ENCODE measurements at places on chromosomes 5 and 9.

DNA sequence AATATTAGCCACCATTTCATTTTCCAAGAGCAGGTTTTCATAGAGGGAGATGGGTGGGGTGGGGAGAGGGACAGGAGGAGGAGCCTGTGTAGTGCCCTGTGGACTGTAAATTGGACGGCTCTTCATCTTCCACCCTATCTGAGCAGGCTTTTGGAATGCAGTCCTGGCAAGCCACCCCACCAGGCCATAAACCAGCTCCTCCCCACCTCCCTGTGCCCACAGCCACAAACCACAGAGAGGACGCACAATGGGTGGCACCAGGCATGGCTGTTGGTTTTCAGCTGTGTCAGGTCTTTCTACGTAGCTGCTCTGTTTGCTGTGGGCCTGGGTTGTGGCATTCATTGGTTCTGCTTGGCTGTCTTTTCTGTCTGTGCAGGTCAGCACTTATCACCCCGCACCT is 58.0 kb downstream of the PLAC8L1 start:
- no peak for DNase-seq

GRCh38 chr9:96883922-96884321 is 29.6 kb upstream of the ZNF782 start:
- no peak for DNase-seq

DNA sequence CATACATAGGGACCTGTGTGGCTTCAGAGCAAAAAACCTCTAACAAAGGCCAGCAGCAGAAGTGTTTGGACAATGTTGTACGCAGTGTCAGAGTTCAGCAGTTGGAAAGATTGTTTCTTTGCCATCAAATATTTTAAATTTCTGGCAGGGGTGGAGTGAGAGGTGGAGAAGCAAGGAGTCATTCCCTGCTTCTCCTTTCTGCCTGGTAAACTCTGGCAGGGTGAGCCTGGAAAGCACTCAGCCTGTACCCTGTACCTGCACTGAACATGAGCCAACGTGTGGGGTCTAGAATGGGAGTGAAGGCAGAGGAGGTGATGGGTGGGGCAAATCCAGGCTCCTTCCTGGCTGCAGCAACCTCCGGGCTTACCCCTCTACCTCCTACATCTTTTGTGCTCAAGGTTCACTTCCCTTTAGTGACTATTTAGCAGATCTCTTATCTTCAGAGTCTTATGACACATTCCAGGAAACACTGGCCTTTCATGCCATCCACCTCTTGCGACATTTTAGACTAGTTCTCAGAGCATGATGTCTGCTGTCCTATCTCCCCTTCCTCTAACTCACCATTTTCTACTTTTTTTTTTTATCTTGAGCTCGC is 445.0 kb upstream of the PIK3R1 start:
- DNase-seq, result no peak

DNA sequence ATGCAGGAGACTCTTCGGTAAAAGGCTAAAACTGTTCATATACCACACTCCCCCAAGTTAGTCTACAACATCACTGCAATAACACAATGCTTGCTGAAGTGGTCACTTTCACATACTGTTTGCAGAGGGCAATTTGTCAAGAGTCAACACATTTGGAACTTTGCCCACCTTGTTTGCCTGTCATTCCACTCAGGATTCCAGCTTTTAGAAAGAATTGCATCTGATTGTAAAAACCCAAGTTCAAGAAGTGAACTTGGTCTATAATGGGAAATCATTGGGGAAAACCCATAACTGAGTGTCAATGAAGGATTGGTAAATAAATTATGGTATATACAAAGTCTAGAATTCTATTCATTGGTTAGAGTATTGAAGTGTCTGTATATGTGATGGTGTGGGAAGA is 120.5 kb downstream of the GADD45G start:
- no peak for DNase-seq

- DNase-seq, result no peak
Measured at GRCh38 chr5:15584528-15584927, 84.5 kb downstream of the FBXL7 start.

DNA sequence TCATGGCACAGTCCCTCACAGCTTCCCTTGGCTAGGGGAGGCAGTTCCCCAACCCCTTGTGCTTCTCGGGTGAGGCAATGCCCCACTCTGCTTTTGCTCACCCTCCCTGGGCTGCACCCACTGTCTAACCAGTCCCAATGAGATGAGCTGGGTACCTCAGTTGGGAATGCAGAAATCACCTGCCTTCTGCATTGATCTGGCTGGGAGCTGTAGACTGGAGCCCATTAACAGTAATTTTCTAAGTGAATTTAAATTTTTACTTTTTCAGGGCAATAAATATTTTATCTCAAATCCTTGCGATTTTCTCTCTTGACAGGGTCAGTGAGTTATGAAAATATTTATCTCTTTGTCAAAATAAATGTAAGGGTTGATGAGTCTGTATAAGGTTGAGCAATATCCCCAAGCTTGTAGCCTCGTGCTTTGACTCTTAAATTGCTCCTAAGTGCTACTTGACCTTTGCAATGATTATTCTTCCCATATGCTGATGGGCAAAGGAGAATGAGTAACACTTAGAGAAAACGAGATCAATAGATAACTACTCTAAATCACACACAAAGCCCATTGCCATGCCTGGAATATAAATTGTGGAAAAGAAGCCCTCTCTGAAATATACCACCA is 82.1 kb upstream of the MOCS2 start:
- no peak for DNase-seq

GRCh38 chr5:125476901-125477585 is 730.6 kb upstream of the ZNF608 start:
- no peak for DNase-seq

DNA sequence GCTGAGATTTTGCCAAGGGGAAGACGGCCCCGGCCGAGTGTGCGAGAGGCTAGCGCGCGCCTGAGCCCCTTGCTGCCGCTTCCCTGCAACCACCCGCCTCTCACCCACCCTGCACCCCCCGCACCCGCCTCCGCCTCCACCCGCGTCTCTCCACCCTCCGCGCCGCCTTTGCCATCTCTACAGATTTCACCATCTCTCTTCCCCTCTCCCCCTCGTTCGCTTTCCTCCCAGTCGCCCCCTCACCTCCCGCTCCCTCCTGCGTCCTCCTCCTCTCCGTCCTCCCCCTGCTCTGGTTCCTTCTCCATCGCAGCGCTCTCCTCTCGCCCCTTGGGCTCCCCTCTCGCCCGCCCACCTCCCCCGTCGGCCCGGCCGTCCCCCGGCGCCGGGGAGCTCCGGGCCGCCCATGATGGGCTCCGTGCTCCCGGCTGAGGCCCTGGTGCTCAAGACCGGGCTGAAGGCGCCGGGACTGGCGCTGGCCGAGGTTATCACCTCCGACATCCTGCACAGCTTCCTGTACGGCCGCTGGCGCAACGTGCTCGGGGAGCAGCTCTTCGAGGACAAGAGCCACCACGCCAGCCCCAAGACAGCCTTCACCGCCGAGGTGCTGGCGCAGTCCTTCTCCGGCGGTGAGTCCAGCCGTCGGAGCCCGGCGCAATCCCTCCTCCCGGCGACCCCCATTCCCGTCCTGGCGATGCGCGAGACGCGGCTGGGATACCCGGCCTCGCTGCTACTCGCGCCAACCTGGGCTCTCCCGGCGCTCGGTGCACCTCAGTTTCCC is at the start of gene PRDM12:
TSS of gene PRDM12 (plus strand) at position 344 of the 778 bp plus-strand sequence. CDS start at position 404, 60 bp downstream.
- no peak for DNase-seq

DNA sequence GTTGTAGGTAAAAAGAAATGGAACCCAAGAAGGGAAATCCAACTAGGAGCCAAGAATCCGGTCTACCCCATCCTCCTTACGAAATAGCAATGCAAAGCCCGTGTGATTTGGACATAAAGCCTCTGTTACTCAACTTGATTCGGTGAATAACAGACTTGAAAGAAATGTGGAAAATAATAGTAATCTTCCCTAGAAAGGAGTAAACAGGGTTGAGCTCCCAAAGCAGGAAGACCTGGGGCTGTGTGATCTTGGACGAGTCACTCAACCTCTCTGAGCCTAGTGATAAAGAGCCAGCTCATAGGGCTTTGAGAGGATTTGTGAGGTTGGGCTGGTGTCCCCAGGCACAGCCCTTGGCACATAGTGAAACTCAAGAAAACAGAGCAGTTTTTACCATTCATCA is 42.7 kb upstream of the IL17B start:
- DNase-seq, result no peak

All from NCI-H510A (cell line).